ENCODE measurements at places on chromosomes 16 and 17.

DNA sequence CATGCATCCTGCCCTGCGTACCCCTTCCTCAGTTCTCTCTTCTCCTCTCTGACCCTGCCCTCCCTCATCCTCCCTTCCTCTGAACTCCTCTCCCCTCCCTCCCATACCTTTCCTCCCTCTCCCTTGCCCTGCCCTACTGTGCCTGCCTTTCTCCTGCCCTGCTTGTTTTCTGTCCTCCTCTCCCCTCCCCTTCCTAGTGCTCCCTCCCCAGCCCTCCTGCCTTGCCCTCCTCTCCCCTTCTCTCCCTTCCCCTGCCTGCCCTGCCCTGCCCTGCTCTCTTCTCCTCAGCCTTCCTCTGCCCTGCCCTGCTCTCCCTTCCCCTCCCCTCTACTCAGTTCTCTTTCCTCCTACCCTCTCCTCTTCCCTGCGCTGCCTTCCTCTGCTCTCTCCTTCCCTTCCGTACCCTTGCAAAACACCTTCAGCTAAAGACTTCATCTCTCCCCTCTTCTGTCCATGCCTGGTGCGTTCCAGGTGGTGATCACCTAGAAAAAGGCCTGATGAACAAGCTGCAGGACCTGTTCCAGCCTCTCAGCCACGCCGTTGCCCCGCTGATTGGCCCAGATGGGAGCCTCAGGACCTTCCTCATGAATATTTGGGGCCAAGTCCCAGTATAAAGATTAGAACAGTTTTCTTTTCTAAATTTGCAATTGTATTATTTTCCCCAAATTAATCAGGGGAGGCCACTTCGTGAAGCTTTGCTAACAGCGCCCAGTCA, 290.5 kb downstream of the CPPED1 start:
- no peak for DNase-seq

DNA sequence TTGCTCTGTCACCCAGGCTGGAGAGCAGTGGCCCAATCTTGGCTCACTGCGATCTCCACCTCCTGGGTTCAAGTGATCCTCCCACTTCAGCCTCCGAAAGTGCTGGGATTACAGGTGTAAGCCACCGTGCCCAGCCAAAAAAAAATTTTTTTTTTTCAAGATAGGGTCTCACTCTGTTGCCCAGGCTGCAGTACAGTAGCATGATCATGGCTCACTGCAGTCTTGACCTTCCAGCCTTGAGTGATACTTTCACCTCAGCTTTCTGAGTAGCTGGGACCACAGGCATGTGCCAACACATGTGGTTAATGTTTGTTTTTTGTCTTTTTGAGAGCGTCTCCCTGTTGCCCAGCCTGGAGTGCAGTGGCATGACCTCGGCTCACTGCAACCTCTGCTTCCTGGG, 1.7 kb upstream of the PAM16 start:
- DNase-seq, result no peak

DNA sequence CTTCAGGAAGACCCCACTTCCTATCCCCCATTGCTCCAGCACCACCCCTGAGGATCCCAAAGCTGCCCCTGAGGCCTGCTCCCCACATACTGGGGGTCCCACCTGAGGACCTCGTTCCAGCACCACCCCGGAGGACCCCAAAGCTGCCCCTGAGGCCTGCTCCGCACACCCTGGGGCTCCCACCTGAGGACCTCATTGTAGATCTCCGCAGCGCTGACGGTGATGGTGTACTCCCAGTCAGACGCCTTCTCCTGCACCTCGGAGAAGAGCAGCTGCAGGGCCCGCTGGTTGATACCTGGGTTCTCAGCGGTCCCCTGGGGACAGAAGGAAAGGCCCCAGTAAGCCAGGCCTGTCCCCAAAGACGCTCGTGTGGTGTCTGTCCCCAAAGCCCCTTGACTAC, 26.4 kb downstream of the KATNB1 start:
- DNase-seq, result no peak

- DNase-seq, result no peak
These were observed 9.2 kb downstream of the FMNL1 start for GRCh38 chr17:45230787-45231480.
